CD4-positive, alpha-beta T cell treated with Interleukin-15 for 1 hour (primary cell): ENCODE measurements at places on chromosomes 2 and 18.

DNA sequence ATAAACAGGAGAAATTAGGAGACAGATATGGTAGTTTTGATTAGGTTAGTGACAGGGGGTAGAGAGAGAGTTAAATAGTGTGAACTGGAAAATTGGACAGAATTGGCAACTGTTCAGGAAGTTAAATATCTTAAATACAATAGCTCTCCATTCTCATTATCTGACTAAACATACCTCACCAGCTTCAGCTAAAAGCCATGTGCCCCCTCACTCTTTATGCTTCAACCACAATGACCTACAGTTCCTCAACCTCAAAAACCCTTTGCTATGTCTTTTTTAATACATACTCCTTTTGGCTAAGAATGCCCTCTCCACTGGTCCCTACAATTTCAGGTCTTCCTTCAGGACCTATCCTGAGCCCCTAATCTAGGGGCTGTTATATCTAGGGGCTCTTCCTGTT is 740.2 kb upstream of the ZEB2 start:
- no peak for DNase-seq

GRCh38 chr2:213274143-213274542 is 10.1 kb upstream of the SPAG16 start:
- DNase-seq, result no peak

- DNase-seq, result no peak
Observed at GRCh38 chr2:190362894-190363293, 19.5 kb downstream of the INPP1 start.

GRCh38 chr2:201520201-201520600 is 68.7 kb downstream of the STRADB start:
- DNase-seq, result no peak

DNA sequence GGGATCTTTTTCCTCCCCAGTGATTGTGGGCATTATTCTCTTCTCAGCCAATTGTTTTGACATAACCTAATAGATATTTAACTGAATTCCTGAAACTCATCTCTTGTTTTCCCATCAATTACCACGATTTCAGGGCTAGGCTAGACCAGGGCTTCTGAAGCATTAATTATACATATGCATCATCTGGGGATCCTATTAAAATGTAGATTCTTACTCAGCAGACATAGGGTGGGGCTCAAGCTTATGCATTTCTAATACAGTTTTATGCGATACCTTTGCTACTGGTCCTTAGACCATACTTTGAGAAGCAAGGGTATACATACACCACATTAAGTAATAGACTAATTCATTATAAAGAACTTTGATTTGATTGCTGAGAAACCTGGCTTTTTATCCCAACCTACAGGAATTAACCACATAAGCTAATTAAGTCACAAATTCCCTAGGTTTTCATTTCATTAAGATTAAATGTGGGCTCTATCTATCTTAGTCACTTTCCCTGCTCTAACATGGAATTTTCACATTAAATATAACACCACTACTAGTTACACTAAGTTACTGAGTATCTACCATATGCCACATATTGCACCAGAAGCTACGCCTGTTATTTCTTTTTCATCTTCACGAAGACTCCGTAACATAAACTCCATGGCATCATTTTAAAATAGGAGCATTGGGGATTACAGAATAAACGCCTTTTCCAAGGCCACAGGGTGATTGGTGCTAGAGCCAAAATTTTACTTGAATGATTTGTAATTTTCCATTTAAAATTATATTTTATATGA is 417.5 kb downstream of the DPP10 start:
- no peak for DNase-seq

GRCh38 chr2:167192833-167193232 is 304.6 kb downstream of the XIRP2 start:
- no peak for DNase-seq

- DNase-seq, result peak; percentile 55
Observed at GRCh38 chr18:48676756-48677368, 138.0 kb downstream of the CTIF start.

- no peak for DNase-seq
Observed at GRCh38 chr2:172864182-172864581, 128.5 kb downstream of the RAPGEF4 start.
